ENCODE measurements at places on chromosomes 11 and 22.

- DNase-seq = no peak
Measured at GRCh38 chr22:40193429-40194421, 16.0 kb downstream of the TNRC6B start.

DNA sequence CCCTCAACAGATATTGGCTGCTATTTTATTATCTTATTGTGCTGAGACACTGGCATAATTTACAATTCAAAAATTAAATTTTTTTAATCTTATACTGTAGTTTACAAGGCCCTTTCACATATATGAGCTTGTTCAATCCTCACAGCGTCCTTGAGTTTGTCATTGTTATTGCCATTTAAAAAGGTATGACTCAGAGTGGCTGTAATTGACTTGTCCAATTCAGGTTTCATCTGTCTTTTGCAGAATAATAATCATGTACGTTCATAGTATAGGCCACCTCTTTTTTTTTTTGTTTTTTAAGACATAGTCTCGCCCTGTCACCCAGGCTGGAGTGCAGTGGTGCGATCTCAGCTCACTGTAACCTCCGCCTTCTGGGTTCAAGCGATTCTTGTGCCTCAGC, 11.5 kb downstream of the PTPRJ start:
- no peak for DNase-seq

DNA sequence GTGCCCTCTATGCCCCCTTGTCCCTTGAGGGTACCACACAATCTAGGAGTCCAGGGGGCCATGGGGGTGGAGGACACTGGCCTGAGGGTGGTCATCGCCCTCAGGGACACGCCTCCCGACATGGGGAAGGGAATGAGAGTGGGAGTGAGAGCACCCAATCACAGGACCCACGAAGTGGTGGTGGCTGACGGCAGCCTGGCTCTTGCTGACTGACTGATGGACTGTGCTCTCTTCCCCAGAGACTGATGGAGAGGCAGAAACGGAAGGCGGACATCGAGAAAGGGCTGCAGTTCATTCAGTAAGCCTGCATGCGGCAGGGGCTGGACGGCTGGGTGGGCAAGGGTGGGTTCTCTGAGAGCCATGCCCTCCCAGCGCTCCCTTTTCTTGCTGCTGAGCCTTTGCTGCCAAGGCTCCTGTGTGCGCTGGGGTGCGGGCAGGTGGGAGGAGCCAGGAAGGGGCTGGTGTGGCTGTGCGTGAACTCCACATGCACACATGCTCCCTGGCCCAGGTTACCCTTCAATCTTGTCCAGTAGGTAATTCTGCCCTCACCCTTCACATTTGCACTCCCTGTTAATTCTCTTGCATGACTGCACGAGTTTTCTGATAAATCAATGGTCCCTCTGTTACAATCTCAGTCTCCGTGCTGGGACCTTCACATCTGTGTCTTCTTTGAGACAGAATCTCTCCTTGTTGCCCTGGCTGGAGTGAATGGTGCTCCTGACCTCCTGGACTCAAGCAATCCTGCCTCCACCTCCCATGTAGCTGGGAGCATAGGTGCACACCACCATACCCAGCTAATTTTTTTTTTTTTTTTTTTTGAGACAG, 19.3 kb downstream of the ZC3H7B start:
- no peak for DNase-seq

- DNase-seq = no peak
Measured at GRCh38 chr11:112719736-112720525, 241.3 kb upstream of the NCAM1 start.

DNA sequence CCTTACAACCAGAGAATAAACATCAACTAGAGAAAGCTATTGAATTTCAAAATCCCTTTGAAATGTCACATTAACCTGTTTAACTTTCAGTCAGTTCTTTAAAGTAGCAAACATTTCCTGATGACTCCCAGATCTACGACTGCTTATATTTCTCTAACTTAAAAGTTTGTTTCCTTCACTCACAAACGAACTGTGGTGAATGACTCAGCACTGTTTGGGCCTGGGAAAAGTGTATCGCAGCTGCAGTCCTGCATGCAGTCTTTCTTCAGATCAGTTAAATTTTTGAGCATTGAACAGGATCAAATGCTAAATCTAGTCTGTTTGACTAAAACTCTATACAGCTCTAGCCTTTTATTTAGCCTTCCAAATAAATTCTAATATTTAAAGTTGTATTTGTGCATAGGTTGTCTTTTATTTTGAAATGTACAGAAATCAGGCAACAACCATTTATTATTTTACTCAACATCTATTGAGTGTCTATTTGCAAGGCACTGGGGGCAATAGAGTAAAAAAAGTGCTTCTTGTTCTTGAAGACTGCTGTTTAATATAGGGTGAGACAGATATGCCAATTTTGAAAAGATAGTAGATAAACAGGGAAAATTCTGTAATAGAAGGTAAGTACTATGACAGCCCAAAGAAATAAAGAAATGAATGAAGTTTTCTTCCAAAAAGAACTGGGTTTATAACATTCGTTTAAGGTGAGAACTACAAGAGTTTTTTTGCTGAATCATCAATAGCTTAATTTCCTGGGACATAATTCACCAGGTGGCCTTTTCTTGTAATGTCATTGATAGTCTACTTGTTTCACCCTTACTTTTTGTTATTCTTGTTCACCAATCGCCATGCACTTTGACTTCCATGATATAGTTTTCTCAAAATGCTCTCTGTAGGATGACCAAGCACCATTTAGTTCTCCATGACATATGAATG, 235.4 kb downstream of the METTL15 start:
- DNase-seq = no peak

- no peak for DNase-seq
Measured at GRCh38 chr22:45642986-45643385, 28.6 kb upstream of the ATXN10 start.

GRCh38 chr11:63511048-63511748, 5.3 kb downstream of the LGALS12 start:
- peak; percentile 37 for DNase-seq

GRCh38 chr11:116243991-116244390, 528.8 kb downstream of the BUD13 start:
- DNase-seq = peak; percentile 51

DNA sequence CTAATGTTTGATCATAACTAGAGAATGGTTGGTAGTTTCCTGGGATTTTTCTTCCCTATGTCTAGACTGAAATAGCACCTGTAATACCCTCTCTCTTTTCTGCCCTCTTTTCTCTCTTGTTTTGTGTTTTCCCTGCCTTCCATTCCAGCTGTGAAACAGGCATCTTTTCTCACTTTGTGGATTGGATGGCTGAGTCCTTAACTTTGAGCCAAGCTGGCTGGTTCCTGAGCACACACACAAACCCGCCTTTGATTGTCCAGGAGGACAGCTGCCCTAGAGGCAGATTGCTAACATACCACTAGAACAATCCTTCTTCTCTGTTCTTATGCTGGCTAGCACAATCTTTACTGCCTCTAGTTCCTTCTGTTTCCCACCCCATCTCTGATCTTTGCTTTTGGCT, 17.7 kb downstream of the CTNND1 start:
- no peak for DNase-seq

GRCh38 chr11:61256710-61257482, 15.9 kb downstream of the PGA5 start:
- peak; percentile 37 for DNase-seq

GRCh38 chr22:46039535-46039934, 62.6 kb upstream of the WNT7B start:
- no peak for DNase-seq

DNA sequence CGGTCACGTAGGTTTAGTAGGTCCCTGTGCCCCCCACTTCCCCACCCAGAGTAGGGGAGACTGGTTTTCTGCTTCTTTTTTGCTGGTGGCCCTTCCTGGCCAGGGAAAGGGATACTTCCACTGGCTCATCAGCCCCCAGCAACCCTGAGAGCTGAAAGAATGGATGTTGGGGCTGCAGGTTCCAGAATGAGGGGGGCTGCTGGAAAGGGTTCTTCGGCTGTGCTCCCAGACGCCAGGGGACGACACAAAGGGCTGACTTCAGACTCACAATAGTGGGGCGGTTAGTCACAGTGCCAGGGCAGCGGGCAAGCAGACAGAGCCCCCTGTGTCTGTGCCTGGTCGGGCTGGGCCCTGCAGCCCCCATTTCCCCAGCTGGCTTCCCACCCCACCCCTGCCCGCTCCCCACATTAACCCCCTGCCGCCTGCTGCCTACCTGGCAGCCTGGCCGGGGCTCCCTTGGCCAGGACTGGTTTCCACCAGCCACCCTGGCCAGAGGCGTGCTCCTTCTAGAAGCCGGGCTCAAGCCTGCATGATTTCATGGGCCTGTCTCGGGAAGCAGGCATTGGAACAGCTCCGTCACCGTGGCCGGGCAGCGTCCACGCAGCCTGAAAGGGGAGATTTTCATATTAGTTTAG, 79.1 kb upstream of the WNT7B start:
- DNase-seq = peak; percentile 57

DNA sequence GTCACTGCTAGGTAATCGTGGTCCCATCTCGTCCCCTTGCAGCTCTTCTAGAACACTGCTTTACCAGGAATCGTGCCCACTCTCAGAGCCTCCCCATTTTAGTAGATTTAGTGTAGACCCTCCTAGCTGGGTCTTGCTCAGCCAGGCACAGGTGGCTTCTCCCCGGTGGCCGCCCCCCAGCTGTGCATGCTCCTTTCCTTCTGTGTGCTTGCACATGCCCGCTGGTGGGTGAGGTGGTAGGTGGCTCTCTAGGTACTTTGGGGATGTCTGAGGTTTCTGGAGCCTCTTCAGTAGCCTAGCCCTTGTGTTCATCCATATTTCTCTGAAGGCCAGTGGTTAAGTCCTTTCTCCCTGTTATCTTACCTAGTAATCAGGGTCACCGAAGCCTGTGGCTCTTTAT, 5.6 kb downstream of the TUB start:
- no peak for DNase-seq

DNA sequence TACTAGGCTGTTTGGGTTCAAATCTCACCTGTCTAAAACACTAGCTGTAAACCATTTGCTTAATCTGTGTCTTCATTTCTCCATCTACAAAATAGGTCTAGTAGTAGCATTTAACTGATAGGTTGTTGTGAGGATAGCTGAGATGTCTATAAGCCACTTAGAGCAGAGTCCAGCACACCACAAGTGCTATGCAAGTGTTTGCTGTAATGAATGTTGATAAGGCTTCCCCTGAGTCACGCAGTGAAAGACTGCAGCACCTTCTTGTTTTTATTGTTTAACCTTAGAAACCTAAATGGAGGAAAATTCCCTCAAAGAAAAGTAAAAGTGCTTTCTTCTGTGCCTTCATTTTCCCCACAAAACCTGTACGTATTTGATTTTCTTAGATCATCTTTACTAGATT, 23.1 kb upstream of the LDHA start:
- no peak for DNase-seq

- DNase-seq = no peak
Measured at GRCh38 chr22:25553131-25553530, 11.3 kb upstream of the GRK3 start.

- no peak for DNase-seq
Measured at GRCh38 chr22:47586946-47587345, 824.5 kb downstream of the TBC1D22A start.

DNA sequence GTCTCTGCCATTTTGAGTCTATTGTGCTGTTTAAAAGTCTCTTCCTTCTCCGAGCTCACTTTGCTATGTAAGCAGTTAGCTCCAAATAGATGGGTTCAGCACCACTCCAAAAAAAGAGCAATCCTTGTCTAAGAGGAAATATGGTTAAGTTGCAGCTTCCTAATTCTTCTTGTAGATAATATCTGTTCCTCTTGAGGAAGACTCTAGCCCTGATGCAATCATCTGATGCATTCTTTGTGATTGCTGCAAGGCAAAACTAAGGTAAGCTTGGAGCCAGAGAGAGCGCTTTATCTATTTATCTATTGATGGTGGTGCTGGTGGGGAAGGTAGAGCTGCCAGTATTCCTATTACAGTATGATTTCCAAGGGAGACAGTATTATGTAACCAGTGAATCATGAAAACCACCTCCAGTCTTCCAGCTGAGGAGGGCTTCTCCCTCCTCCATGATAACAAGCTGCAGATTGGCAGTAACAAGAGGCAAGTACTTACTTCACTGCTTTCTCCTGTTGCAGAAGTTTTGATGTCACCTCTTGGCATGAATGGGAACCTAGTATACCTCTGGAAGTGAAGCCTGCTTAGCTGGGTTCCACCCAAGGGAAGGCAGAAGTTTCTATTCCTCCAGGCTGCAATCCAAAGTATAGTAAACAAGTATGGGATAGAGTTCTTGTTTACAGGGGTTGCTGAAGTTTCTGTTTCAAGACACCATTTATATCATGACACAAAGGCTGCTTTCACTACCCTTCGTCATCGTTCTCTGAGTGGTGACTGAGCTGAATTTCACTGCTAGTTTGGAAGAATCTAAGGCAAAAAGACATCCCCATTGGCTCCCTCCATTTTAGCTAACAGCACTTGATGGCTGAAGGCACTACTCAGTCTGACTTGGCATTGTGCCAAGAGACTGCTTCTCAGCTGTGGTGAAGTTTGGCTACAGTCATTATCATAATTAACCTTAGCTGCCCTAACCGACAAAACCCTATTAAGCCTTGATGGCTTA, 49.7 kb downstream of the FDX1 start:
- DNase-seq = no peak

- DNase-seq = no peak
Measured at GRCh38 chr11:68066742-68067141, 27.9 kb downstream of the TCIRG1 start.

DNA sequence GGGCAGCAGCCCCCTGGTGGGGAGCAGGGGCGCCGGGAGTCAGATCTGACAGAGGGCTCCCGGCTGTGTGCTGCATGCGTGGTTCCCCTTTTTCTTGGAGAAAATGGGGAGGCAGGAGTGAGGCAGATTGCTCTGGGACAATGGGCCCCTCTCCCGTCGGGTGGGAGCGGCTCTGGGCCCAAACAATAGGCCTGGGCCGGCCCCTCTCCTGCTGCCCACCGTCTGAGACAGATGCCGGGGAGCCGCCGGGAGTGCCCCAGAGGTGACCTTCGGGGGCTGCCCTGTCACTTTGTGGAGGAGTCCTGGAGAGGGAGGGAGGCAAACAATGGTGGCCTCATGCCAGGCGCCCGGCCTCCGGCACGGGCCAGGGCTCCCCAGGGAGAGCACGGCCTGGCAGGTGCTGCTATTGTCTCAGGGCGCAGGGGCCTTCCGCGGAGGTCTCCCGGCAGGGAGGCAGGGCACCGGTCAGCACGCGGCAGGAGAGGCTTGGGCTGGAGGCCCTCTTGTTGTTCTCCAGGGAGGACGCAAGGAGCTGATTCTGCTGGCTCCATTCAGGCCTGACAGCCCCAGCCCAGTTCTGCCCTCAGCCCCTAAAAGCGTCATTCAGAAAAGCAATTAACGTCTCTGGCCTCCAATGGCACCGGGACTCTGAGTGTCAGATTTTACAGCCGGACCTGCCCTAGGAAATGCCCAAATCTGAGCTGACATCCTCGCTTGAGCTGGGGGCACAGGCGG, 44.8 kb downstream of the SMIM38 start:
- peak; percentile 80 for DNase-seq

GRCh38 chr11:32852207-32852606, 22.5 kb downstream of the PRRG4 start:
- DNase-seq = no peak

DNA sequence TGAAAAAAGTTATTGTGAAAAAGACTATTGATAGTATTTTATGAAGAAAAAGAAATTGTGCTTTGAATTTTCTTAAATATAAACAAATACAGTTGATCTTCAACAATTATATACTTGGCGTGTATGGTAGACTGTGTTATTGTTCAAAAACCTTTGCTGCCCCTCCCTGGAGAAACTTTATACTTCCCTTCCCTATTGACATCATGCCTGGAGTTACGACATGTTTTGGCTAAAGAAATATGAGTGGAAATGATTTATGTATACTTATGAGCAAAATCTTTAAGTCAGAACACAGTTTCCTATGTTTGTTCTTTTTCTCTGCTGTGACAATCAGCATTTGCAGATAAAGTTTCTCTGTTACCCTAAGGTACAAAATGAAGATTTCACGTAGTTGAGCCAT, 243.8 kb downstream of the TMEM135 start:
- no peak for DNase-seq

GRCh38 chr11:88059326-88059725, 115.9 kb downstream of the RAB38 start:
- no peak for DNase-seq
